ENCODE measurements at places on chromosomes 3 and 15.

DNA sequence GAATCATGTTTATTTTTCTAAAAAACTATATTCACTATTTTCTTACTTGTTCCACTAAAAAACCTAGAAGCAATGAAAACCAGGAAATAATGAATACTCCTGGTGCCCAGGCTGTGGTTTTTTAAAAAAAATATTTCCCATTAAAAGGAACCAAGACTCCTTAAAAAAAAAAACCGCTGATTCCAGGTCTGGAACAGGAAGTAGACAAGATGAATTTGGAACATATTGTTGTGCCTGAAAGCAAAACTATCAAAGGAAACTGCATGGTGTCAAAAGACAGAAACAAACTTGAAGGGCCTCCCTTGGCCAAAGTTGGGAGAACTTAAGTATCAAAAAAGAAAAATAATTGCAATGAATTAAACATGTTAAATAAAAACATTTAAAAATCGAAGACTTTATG lies 245.3 kb upstream of the P2RY1 start:
- no peak for DNase-seq

DNA sequence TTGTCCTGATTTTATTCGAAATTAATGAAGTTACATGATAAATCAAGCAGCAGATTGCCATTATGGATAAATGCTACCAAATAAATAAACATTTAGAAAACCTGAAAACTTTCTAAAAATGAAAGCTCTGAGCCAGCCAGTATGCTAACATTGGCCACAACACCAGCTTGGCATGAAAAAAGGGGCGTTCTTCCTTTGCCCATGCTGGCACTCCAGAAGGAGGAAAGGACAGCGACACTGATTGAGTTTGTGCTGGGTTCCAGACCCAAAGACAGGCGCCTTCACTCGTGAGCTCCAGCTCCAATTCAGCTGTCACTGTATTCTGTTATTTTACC lies 5.1 kb downstream of the STIMATE start:
- no peak for DNase-seq

- no peak for DNase-seq
Observed at GRCh38 chr3:181698263-181698954, 13.3 kb upstream of the SOX2 start.

DNA sequence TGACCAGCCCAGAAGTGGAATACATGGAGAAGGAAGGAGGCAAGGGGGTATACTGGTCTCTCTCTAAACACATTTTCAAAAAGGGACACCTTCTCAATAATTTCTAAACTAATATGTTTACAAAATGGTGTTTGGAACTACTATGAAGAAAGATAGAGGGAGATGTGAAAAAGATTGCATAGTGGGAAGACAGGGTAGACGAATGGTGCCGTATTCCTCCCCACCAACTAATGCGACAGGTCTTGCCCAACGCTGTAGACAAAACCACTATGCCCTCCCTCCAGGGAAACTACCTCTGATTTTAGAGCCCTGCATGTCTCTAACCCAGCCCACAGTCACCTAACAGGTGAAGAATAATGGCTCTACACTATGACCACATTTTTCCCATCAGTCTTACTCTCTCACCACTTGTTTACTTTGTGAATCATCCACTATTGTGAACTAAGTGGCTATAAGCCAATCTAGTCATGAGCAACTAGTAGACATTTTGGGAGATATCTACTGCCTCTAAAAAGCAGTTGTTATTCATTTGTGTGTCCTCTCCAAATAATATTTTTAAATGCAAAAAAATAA lies 108.2 kb upstream of the UBE2E2 start:
- DNase-seq, result no peak

DNA sequence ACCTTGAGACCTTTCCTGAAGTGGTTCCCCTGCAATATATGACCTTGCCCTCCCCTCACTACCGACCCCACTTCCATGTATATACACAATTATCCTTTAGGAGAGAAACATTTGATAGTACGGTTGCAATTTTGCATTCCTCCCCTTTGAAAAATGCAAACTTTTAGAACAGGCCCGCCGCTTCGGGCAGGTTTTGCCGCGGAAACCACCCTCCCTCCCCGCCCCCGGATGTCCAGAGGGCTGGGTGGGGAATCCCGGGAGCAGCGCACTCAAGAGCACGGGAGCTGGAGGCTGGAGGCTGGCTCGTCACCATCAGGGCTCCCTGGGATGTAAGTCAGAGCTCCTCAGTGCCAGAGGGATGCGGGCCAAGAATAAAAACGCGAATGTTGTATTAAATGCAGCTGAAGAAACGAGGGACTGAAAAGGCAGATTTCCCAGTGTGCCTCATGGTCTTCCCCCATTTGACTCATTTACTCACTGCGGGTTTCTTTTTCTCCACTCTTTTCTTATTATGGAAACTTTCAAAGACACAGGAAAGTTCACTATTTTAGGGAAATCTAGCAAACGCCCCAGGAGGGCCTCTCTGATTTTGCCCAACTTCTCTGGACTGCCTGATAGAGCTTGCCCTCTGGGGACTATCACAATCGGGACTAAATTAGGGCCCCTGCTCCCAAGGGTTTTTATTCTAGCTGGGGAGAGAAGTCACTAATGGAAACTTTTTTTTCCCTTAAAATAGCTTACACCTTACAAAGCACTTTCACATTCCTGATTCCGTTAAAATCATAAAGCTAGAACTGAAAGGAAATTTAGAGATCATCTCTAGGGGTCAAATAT lies 2.9 kb upstream of the USP3 start:
- peak; percentile 40 for DNase-seq

DNA sequence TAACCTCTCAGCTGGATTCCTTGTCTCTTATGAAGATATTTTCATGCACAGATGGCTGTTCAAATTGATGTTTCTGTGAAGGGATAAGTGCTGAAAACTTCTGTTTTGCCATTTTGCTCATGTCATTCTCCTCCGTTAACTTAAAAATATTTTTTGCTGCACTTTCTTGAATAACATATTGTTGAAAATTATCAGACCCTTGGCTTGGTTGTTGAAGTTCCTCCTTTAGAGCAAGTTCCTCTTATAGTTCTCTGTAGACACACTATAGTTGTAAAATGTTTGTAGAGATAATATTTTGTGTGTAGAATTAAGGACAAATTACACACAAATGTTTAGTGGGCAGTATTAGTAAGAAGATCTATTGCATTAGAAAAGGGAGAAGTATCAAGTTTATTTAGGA lies 300.4 kb downstream of the SV2B start:
- no peak for DNase-seq

DNA sequence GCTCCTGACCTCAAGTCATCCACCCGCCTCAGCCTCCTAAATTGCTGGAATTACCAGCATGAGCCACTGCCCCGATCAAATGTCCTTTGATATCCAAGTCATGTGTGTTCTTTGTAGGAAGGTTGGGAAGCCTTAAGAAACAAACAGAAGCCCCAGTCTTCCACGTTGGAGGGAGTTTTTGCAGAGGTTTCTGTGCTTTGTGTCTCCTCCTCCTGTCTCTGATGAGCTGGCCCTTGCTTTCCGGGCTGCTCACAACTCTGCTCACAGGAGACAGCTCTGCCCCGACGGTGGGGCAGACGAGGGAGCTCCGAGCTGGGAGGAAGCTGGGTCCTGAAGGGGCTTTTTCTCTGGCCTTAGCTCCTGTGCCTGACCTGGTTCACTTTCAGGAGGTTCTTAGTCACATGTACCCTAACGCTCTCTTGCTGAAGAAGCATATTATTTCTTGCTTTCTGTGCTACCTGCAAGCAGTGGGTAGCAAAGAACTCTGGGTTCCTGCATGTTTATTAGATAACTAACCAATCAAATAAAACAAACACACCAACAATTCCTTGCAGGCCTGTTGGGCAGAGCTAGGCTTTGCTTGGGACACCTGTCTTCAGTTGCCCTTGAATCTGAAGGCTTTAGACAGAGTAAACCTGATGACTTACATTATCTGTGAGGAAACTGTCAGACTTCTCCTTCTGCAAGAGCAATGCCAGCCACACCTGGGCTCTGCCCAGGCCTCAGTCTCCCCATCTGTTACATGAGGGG lies 52.6 kb upstream of the SMAD6 start:
- DNase-seq, result no peak

DNA sequence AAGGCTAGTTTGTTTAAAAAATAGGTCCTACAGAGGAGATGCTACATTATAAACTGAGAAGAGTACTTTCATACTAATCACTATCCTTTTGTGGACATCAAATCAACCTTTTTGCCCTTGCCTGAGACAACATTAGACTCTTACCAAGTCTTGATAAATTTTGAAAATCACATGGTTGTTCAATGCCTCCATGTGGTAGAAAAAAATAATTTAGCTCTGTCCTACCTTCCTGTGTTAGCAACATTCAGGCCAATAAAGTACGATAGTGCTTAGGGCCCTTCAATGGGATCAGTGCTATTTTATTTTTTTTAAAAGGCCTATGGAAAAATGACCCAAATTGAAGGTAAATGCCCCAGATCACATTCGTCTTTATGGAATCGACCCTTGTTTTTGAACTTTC lies 5.0 kb upstream of the UBE2E1 start:
- DNase-seq, result no peak

DNA sequence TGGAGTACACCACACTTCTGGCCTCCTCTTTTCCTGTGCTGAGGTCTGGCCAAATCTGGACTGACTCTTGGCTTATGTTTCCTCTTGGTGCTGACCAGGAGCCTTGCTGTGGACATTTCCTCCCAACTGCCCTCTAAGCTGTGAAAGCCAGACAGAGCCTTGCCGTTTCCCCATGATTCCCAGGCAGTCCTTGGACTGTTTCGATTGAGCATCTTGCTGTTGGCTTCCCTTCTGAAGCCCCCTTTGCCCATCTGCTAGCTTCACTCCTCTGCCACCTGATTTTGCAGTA lies 110.5 kb downstream of the EPHB1 start:
- no peak for DNase-seq

DNA sequence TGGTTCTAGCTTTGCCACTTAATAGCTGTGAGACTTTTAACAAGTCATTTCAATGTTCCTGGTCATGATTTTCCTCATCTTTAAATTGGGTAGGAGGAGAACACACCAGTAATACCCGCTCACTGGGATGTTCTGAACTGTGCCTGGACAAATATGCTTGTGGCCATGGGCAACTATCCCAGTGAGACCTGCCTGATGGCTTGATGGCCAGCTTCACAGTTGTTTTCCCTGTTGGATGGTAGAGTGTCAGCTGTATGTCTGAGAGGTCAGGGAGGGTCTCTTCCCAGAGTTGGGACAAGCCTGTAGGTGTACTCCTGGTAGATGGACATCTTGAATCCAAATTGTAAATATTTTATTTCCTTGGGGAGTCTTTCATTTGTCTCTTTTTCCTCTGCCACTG lies 92.5 kb upstream of the PFN2 start:
- no peak for DNase-seq

- no peak for DNase-seq
Observed at GRCh38 chr15:88693191-88693590, 54.4 kb downstream of the ISG20 start.

DNA sequence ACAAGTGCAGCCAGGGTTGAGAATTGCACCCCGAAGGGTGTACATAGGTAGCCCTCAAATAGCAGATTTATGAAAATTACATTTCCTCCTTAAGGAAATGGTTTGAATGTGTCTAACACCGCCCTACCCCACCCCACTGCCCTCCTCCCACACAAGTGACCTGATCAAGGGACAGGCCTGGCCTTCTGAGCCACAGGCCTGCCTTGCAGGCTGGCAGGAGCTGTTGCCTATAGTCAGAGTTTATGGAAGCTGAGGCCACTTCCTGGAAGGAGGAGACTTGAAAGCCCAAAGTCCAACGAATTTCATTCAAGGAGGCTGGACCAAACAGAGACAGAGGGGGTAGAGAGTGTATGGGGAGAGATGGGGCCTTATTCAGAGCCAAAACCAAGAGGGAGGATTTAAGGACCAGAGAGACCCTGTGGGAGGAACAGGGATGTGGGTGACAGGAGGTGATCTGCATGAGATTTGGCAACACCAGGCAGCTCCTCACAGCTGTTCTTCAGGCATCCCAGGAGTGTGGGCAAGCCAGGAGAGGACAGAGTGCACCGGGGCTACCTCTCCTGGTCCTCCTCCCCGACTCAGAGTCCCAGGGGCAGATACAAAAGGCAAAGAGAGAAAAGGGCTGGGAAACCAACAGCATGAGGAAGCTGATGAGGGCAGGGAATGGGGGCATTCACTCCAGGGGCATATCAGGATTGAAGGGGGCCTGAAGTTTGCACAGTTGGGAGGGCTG lies 100.4 kb upstream of the HES1 start:
- DNase-seq, result no peak

DNA sequence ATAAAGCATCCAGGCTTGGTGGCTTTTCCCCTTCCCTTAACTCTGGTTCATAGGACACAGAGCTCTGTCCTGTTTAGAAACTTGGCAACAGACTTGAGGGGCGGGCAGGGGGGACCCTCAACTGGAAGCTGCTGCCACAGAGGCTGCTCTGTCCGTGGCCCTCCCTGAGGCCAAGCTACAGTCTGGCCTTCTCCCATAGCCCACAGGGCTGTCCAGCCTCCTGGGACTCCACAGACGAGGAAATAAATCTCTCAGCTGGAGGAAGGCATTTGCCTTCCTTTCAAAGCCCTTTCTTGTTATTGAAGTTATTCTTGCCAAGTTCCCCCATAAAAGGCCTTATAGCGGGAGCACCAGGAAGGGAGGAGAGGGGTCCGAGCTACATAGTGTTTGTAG lies 248.8 kb upstream of the TPM1 start:
- DNase-seq, result no peak

DNA sequence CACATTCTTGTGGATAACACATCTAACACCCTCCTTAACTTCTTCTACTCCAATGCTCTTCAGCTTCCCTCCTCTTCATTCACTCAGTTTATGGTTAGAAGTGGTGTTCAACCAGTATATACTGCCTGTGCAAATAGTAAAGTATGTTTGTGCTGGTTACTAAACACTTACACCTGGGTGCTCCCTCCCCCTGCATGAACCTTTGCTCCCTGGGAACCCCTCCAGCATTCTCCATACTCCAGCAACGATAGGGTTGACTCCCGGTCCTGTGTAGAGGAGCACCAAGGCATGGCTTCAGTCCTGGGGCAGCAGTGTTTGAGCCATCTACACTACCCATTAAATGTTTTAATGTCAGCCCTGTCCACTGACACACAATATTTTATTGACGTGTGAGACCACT lies 407.5 kb upstream of the DPH6 start:
- no peak for DNase-seq

- no peak for DNase-seq
Observed at GRCh38 chr3:140051019-140051957, 116.3 kb downstream of the CLSTN2 start.

DNA sequence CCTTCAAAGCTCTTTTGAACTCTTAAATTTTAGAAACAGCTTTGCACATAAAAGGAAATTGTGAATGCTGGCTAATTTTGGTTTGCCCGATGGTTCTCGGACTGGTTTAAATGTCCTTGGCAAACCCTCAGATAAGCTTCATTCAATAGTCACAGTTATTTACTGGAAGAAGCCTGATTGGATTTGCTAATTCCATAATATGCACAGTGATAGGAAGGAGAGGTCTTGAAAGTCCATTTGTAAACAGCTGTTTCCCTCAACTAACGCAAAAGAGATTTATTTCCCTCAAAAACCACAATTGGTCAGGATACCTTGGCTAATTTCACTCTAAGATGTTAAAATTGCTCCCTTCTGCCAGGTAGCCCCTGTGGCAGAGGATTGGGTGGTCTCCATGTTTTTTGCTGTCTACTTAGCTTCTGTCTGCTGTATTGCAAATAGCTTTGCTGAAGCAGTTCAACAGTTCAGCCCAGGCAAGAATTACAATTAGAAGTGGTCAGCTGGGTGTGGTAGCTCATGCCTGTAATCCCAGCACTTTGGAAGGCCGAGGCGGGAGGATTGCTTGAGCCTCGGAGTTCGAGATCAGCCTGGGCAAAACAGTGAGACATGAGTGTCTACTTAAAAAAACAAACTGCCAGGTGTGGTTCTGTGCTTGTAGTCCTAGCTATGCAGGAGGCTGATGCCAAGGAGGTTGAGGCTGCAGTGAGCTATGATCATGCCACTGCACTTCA lies 30.6 kb upstream of the PROK2 start:
- no peak for DNase-seq

Data from activated T-helper 1 cell treated with Interleukin-2 at 50 U/mL for 16 hours (primary cell).